SJCRH30 (cell line): ENCODE measurements at places on chromosomes 12 and 14. TPM values are rescaled to one million over a fixed set of nuclear protein-coding genes. Genes with fewer than 3 reads are reported as not detected.

BBOF1 gene
- 0.66 and 0.95 TPM in 2 replicates for total RNA-seq

CD69 gene
- not detected in 2 replicates for total RNA-seq

DNAH10 gene
- total RNA-seq: 5.6 and 6.6 TPM in 2 replicates

GPRC5A gene
- total RNA-seq: 15.6 and 18.0 TPM in 2 replicates

APOLD1 gene
- 2.0 and 2.1 TPM in 2 replicates for total RNA-seq

CD163L1 gene
- total RNA-seq: 11.4 and 13.8 TPM in 2 replicates

DNA sequence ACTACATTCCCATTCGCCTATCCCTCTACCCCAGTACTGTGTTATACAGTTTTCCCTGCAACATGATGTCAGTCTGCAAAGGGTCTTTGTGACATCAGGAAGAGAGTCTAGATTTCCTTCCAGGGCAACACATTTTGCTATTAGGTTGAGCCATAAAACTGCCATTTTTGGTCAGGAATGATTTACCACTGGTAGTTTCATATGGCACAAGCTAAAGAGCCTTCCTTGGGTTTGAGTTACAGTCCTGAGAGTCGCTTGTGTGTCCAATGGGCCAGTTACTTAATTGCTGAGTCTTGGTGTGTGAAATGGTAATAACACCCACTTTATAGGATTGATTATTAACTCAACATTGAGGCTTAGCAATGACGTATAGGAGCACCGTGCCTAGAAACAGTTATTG lies 22.6 kb upstream of the AMIGO2 start:
- peaks cover 25% of the 10 kb centered on the region for H3K27me3 ChIP-seq
- no peak overlapping the region for H3K27ac ChIP-seq
- no peak overlapping the region for H3K4me3 ChIP-seq
- DNase-seq: no peak

GRCh38 chr12:97601934-97602720 lies 139.5 kb downstream of the RMST start:
- no peaks in the 10 kb centered on the region for H3K4me1 ChIP-seq
- no peaks in the 10 kb centered on the region for H3K27me3 ChIP-seq
- no peak overlapping the region for H3K4me3 ChIP-seq
- no peak overlapping the region for H3K27ac ChIP-seq

- no peaks in the 10 kb centered on the region for H3K36me3 ChIP-seq
- H3K27ac ChIP-seq: no peak overlapping the region
- no peaks in the 10 kb centered on the region for H3K27me3 ChIP-seq
- peaks cover 14% of the 10 kb centered on the region for H3K4me1 ChIP-seq
- H3K4me3 ChIP-seq: no peak overlapping the region
Observed at GRCh38 chr14:103718572-103718971, 3.0 kb downstream of the ZFYVE21 start.

DNA sequence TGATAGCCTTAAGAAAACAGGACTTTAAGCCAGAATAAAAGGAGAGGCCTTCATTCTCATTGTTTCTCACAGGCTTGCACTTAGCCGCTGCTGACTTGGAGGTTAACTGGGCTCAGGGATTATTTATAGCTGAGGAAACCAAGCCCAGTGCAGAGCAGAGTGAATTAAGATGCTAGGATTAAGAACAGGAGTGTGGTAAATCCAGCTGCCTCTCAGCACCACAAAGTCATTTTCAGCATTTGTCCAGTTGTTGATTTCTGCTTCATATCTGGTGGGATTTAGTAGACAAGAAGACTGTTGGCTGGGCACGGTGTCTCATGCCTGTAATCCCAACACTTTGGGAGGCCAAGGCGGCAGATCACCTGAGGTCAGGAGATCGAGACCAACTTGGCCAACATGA lies 14.3 kb upstream of the KRT73 start:
- H3K27me3 ChIP-seq: no peaks in the 10 kb centered on the region
- H3K27ac ChIP-seq: no peak overlapping the region
- H3K4me1 ChIP-seq: no peaks in the 10 kb centered on the region
- no peak for DNase-seq

GRCh38 chr14:71193663-71194062 lies 286.4 kb downstream of the PCNX1 start:
- H3K27ac ChIP-seq: no peak overlapping the region
- no peak overlapping the region for H3K4me3 ChIP-seq
- peaks cover 3% of the 10 kb centered on the region; the same call in 1 of the 2 replicates for H3K27me3 ChIP-seq
- H3K4me1 ChIP-seq: no peaks in the 10 kb centered on the region
- no peak for DNase-seq
- no peaks in the 10 kb centered on the region for H3K36me3 ChIP-seq
